Smooth muscle cell of the pulmonary artery (primary cell): ENCODE measurements at places on chromosomes 12 and 14. TPM values are rescaled to one million over a fixed set of nuclear protein-coding genes. Genes with fewer than 3 reads are reported as not detected.

The PLEKHA5 gene
- total RNA-seq = 23.2 and 29.2 TPM in 2 replicates

The ACSM4 gene
- total RNA-seq = not detected in 2 replicates

The MORN3 gene
- 0.65 and 0.86 TPM in 2 replicates for total RNA-seq

The MYF5 gene
- total RNA-seq = not detected in 2 replicates

The RNASE3 gene
- not detected in 2 replicates for total RNA-seq

The PLA2G1B gene
- total RNA-seq = not detected in 2 replicates

The ABHD4 gene
- total RNA-seq = 37.9 and 38.4 TPM in 2 replicates

The RAB35 gene
- 26.2 and 32.1 TPM in 2 replicates for total RNA-seq

The BEGAIN gene
- total RNA-seq = 0.26 and 0.78 TPM in 2 replicates

The SOAT2 gene
- total RNA-seq = not detected in 2 replicates

The CDCA3 gene
- total RNA-seq = 3.5 and 6.3 TPM in 2 replicates

The ERGIC2 gene
- 76.7 and 80.3 TPM in 2 replicates for total RNA-seq

The RFX4 gene
- total RNA-seq = not detected in 2 replicates

The SRGAP1 gene
- total RNA-seq = 17.6 and 18.4 TPM in 2 replicates

The ACRBP gene
- total RNA-seq = 0.13 and 0.26 TPM in 2 replicates

The FZD10 gene
- total RNA-seq = not detected in 2 replicates

The KRT78 gene
- total RNA-seq = not detected in 2 replicates

The JAG2 gene
- 1.3 and 4.0 TPM in 2 replicates for total RNA-seq

The UNC79 gene
- 0.07 and 0.33 TPM in 2 replicates for total RNA-seq

The CHFR gene
- 32.5 and 49.0 TPM in 2 replicates for total RNA-seq

The GPR68 gene
- 1.4 and 10.6 TPM in 2 replicates for total RNA-seq

The GPR162 gene
- 2.7 and 6.6 TPM in 2 replicates for total RNA-seq

The KLRB1 gene
- not detected in 2 replicates for total RNA-seq

The RD3L gene
- not detected in 2 replicates for total RNA-seq

The ART4 gene
- 6.1 and 8.3 TPM in 2 replicates for total RNA-seq

The DHRS2 gene
- not detected in 2 replicates for total RNA-seq

The ULK1 gene
- total RNA-seq = 20.0 and 21.0 TPM in 2 replicates

The FLVCR2 gene
- 0.69 and 3.1 TPM in 2 replicates for total RNA-seq

The GSC gene
- total RNA-seq = 0.46 TPM in 1 of 2 replicates, not detected in the other

The EML1 gene
- total RNA-seq = 59.8 and 93.1 TPM in 2 replicates

The GATC gene
- total RNA-seq = 17.0 and 20.2 TPM in 2 replicates

The SUPT16H gene
- total RNA-seq = 65.9 and 68.3 TPM in 2 replicates

The STYK1 gene
- 0.53 and 2.3 TPM in 2 replicates for total RNA-seq

The CFAP54 gene
- total RNA-seq = 1.8 and 2.6 TPM in 2 replicates

The NTN4 gene
- total RNA-seq = 130 and 302 TPM in 2 replicates

The PRB2 gene
- total RNA-seq = not detected in 2 replicates

The PPM1H gene
- total RNA-seq = 2.5 and 2.9 TPM in 2 replicates

The REP15 gene
- 2.4 and 3.2 TPM in 2 replicates for total RNA-seq

The TTC9 gene
- 0.23 and 1.8 TPM in 2 replicates for total RNA-seq

The ZNF385A gene
- total RNA-seq = 1.8 and 2.2 TPM in 2 replicates

The SCNN1A gene
- 0.07 TPM in 1 of 2 replicates, not detected in the other for total RNA-seq

The GDF3 gene
- not detected in 2 replicates for total RNA-seq

The HOXC13 gene
- not detected in 2 replicates for total RNA-seq

The GALNT9 gene
- total RNA-seq = 0.07 and 0.86 TPM in 2 replicates

The CORO1C gene
- 269 and 290 TPM in 2 replicates for total RNA-seq

The TPH2 gene
- total RNA-seq = not detected in 2 replicates

The TNS2 gene
- total RNA-seq = 38.4 and 61.1 TPM in 2 replicates

The NIN gene
- total RNA-seq = 25.9 and 28.0 TPM in 2 replicates

The TSPAN9 gene
- 63.0 and 87.8 TPM in 2 replicates for total RNA-seq

The BCL2L2 gene
- total RNA-seq = 31.4 and 31.5 TPM in 2 replicates
